ENCODE measurements at places on chromosomes 6 and 20. TPM values are rescaled to one million over a fixed set of nuclear protein-coding genes. Genes with fewer than 3 reads are reported as not detected.
A peak's percentile ranks its signal among the peaks of the same experiment; 100 is the strongest.

- H3K4me3 ChIP-seq: no peak overlapping the region
- no peak for DNase-seq
- no peaks in the 10 kb centered on the region for H3K4me1 ChIP-seq
- no peak overlapping the region for H3K27ac ChIP-seq
- no peaks in the 10 kb centered on the region for H3K27me3 ChIP-seq
Measured at GRCh38 chr6:99559057-99559456, 9.4 kb downstream of the CCNC start.

GRCh38 chr6:43716099-43716498 lies 28.5 kb upstream of the MRPS18A start:
- H3K36me3 ChIP-seq: no peaks in the 10 kb centered on the region
- peaks cover 29% of the 10 kb centered on the region for H3K4me1 ChIP-seq
- no peak overlapping the region for H3K27ac ChIP-seq

- H3K4me3 ChIP-seq: no peak overlapping the region
- no peaks in the 10 kb centered on the region for H3K27me3 ChIP-seq
- no peak for DNase-seq
Measured at GRCh38 chr6:25713824-25714223, 40.7 kb upstream of the SLC17A4 start.

DNA sequence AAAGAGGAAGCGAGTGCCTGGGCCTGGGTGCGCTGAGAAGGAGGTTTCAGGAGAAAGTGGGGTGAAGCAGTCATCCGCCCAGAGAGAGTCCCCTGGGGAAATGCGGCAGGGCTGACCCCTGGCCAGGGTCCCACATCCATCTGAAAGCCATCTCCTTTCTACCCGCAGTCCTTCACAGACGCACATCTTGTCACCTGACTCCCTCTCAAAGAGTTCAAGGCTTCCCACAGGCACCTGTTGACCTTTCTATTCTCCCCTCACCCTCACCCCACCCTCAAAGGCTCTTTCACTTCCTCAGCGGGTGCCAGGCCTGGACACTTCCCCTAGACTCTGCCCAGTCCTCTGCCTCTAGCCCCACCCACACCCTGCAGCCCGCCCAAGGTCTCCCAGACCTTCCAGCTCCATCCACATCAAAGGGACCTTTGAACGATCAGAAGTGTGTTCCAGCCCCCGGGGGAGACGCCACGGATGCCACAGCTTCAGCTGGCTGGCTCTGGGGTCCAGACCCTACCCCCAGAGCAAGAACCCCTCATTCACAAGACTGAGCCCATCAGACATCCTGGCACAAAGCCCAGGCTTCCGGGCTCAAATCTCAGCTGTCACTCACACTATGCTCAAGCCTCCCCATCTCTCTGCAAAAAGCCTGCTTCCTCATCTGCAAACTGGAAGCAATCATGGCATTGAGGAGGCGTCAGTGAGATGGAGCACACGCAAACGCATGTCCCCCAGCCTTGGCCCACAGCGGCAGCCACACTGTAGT lies 2.1 kb downstream of the CTSZ start:
- no peaks in the 10 kb centered on the region for H3K27me3 ChIP-seq
- peaks cover 8% of the 10 kb centered on the region for H3K36me3 ChIP-seq
- H3K4me3 ChIP-seq: no peak overlapping the region
- DNase-seq: peak; percentile 38
- H3K4me1 ChIP-seq: peaks cover 34% of the 10 kb centered on the region

The PTGIS gene
- total RNA-seq: 1.6 TPM

The NNAT gene
- total RNA-seq: 1.9 TPM

The MAS1 gene
- not detected for total RNA-seq

The VWA7 gene
- total RNA-seq: 0.22 TPM

DNA sequence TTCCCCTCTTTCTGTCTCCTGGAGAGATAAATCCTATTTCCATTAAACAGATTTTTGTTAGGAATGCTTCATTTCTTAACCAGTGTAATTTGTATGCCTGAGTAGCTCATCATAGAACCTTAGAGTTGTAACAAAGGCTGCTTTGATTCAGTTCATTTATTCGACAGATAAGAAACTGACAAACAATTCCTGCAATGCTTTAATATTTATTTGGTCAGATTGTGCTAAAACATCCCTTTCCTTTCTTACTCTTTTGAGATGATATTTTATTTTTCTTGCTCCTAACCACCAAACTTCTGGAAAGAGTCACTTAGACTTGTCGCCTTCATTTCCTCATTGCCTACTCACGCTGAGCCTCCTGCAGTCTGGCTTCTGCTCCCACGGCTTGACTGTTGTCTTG lies 89.0 kb upstream of the SUPT3H start:
- no peaks in the 10 kb centered on the region for H3K27me3 ChIP-seq
- H3K4me1 ChIP-seq: no peaks in the 10 kb centered on the region
- no peak overlapping the region for H3K4me3 ChIP-seq
- H3K27ac ChIP-seq: no peak overlapping the region
- no peak for DNase-seq

The SPATS1 gene
- not detected for total RNA-seq

The HNF4A gene
- total RNA-seq: not detected

The HDAC2 gene
- total RNA-seq: 40.2 TPM

GRCh38 chr6:168892031-168892430 lies 361.6 kb downstream of the THBS2 start:
- no peak overlapping the region for H3K4me3 ChIP-seq
- H3K4me1 ChIP-seq: no peaks in the 10 kb centered on the region
- DNase-seq: no peak
- no peak overlapping the region for H3K27ac ChIP-seq
- H3K36me3 ChIP-seq: no peaks in the 10 kb centered on the region

GRCh38 chr6:154367336-154367735 lies 10.7 kb upstream of the IPCEF1 start:
- no peaks in the 10 kb centered on the region for H3K27me3 ChIP-seq
- H3K27ac ChIP-seq: peak overlapping the region; percentile 16
- DNase-seq: no peak
- no peak overlapping the region for H3K4me3 ChIP-seq

DNA sequence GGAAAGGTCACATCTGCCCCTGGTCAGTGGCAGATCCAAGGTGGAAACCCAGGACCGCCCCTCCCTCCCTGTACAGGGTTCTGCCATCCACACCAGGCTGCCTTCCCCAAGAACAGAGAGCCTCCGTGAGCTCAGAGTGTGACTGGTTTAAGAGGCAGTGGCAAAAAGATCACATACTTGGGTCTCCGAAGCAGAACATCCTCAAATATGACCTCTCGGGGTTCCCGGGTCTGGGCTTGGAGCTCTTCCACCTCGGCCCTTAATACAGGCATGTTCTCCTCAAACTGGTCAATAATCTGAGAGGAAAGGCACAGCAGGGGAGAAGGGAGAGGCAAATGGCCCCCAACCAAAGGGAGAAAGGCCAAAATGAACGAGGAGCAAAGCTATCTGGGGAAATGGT lies 14.8 kb downstream of the C20orf96 start:
- H3K4me1 ChIP-seq: no peaks in the 10 kb centered on the region
- DNase-seq: no peak
- H3K27ac ChIP-seq: no peak overlapping the region
- H3K27me3 ChIP-seq: no peaks in the 10 kb centered on the region
- no peak overlapping the region for H3K4me3 ChIP-seq
- H3K36me3 ChIP-seq: peaks cover 41% of the 10 kb centered on the region

DNA sequence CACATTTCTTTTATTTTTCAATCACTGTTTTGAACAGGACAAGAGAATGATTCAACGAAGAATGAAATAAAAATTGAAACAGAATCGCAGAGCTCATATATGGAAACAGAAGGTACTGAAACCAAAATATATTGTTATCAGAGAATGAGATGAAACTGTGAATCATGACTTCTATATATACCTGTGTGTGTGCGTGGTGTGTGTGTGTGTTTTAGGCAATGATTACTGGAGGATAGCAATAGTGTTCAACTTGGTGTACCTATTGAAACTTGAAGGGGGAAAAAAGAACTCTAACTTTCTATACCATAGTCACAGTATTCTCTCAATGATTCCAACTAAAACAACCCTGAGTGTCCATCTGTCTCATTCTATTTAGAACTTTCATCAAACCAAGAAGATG lies 586.6 kb downstream of the KIF16B start:
- H3K4me3 ChIP-seq: no peak overlapping the region
- H3K27ac ChIP-seq: no peak overlapping the region
- H3K4me1 ChIP-seq: no peaks in the 10 kb centered on the region

DNA sequence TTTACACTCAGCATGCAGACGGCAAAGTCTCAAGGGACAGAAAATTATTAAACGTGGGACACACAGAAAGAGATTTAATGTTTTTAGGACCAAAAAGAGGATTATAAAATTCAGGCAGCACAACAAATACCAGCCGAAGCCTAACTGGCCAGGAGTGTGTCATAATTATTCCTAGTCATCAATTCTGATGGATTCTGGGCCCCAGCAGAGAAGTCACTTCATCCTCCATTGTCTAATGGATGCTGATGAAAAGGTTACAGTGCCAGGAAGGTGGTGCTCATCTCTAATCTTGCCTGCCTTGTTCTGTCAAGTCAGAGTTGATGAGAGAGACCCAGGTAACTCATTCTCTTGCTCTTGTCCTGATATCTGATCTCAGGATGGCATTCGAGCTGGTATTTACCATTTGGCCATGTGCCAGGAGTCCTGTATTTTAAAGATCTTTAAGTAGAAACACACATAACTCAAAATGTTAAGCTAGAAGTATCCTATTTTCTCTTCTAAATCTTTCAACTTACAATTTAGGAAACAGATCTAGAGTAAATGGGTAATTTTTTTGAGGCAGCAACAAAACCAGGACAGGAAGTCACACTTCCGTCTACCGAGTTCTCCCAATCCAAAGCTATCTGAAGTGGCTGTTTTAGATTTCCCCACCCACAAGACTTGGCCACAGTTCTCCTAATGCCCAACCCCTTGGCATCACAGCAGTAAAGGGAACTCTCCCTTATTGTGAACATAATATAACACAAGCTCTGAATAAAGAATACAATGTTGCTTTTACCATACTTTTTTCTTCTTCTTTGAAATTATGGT lies 50.0 kb downstream of the ADAT2 start:
- no peak overlapping the region for H3K4me3 ChIP-seq
- no peaks in the 10 kb centered on the region for H3K36me3 ChIP-seq
- H3K27me3 ChIP-seq: no peaks in the 10 kb centered on the region
- no peak overlapping the region for H3K27ac ChIP-seq
- no peak for DNase-seq

All from esophagus squamous epithelium (tissue), 5 donors.